ENCODE measurements at places on chromosomes 2 and 18.

DNA sequence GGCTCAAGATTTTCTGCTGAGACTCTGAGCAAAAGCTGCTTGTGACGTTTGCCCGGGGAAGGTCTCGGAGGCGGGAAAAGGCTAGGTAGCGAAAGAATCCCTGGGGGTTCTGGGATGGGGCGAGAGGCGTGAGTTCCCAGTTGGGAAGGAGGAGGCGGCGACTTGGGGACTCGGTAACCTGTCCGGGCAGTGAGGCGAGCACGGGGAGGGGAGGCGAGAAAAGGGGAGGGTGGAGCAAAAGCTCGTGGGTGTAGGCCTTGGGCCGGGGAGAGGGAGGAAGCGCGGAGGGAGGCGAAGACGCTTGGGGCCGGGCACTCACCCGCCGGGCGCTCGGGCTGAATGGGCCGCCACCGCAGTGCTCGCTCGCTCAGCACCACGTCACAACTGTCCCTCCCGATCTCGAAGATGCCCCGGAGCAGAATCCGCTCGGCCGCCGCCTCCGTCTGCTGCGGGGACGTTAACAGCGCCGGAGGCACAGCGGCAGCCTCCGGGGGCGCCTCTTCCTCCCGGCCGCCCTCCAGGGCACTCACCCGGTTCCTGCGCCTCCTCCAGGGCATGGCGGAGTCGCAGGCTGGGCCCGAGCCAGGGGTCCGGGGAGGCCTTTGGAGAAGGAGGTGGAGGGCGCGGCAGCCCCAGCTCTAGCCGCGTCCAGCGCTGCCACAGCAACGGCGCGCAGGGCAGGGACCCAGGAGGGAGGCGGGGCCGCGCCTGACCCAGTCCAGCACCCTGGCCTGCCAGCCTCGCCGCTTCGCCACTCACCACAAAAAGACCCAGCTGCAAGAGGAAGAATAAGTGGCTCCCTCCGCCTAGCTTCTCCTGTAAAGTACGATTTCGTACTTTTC lies at the start of gene CERKL:
Gene CERKL, minus strand, starts transcription at position 656 of the 842 bp plus-strand sequence. Its CDS starts 99 bp downstream, at position 557.
- no peak for DNase-seq

DNA sequence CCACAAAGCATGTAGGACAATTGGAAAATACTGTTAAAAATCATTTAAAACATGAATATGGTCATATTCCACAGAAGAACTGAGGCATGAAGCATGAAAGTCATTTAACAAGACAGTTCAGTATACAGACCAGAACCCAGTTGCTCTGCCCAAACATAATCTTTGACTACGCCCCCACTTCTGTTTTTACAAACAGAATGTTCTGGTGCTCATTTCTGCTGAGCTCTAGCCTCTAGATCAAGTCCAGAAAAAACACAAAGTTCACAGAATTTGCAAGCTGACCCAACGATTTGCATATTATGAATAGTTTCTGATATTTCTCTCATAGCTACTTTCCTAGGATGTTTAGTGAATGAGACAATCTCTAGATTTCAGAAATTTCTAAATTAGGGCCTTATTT lies 424.9 kb downstream of the PID1 start:
- no peak for DNase-seq

DNA sequence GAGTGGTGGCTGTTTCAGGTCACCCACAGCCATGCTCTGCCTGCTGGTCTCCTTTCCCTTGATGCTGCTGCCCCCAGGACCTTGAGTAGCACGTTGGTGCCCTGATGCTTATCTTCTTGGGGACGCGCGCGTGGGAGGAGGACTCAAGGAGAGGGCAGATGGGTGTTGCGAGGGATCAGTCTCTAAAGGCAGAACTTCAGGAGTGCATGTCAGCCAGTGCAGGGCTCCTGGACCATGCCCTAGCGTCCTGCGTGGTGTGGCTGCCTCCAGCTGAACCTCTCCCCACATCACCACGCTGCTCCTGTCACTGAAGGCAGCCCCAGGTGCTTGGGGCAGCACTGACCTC lies 62.5 kb upstream of the GLI2 start:
- DNase-seq = no peak

DNA sequence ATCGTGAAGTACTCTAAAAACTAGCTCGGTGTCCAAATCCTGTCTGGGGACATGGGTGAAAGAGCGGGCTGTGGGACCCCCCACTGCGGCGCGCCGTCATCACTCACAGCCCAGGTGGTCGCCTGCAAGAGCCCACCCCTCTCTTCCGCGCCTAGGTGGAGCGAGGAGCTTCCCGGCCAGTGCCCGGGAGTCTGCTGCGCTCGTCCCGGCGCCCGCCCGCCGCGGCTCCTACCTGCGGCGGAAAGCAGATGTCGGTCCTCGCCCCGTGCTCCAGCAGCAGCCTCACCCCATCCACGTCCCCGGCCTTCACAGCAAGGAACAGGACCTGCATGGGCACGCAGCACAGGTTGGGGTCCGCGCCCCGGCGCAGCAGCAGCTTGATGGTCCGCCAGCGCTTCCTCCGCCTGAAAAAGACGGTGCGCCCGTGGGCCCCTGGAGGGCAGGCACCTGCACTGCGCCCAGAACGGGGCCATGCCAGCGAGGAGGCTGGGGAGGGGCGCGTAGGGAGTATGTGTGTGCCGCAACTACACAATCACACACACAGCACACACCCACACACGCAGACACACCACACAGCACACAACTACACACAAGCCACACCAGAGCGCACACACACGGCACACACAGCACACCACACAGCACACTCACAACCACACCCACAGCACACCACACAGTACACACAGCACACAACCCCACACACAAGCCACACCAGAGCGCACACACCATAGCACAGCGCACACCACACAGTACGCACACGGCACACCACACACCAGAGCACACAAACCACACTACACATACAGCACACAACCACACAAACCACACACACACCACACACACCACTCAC lies 37.4 kb downstream of the ANKMY1 start:
- DNase-seq = no peak

- peak; percentile 27 for DNase-seq
Observed at GRCh38 chr2:10654069-10654468, 35.7 kb downstream of the NOL10 start.

DNA sequence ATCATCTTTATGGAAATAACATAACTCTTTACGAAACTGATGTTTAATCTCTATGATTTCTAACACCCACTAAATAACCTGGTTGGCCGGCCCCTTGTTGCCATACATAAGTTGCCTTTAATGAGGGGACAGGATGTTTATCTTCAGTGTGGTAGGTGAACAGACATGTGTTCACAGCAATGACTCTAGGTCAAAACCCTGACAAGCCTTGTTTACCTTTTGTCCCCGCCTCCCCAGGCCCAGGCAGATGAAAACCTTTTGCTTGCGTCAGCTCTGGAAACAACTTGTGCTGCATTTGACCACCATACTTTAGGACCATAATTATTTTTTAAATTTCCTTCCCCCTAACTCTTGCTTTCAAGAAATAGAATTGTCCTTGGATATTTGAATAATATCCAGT lies 2.9 kb upstream of the DSG4 start:
- DNase-seq = no peak

- no peak for DNase-seq
Observed at GRCh38 chr2:105380432-105381100, 18.3 kb downstream of the FHL2 start.

DNA sequence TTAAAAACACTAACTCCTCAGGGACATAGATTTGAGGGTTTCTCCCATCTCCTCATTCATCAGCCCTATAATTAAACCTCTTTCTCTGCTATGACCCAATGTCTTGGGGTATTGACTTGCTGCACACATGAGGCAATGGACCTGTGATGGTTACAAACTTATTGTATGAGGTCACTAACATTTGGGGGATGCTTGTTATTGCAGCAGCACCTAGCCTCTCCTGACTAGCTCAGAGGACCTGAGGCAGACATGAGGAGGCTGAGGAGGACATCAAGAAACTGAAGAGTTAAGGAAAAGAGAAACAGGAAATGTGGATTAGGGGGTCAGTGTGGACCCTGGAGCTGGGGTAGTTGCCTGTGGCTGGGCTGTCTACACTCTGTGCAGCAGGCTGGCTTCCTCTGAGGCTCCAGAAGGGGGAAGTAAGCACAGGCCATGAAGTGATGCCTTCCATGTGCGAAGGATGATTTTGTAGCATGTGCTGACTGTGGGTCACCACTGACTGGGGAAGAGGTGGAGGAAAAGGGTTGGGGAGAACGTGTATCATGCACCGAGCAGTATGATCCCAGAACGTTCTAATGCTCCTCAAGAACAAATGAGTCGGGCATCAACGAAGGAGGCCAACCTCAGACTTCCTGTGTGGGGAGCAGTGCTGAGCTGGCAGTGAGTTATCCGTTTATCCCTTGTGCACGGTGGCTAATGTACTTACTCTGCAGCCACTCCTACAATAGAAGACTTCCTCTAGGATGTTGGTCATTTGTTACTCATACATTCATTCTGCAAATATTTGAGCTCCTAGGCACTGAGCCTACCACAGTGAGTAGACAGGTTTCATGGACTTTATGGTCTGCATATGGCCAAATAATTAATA lies 42.1 kb upstream of the RFX8 start:
- DNase-seq = no peak

DNA sequence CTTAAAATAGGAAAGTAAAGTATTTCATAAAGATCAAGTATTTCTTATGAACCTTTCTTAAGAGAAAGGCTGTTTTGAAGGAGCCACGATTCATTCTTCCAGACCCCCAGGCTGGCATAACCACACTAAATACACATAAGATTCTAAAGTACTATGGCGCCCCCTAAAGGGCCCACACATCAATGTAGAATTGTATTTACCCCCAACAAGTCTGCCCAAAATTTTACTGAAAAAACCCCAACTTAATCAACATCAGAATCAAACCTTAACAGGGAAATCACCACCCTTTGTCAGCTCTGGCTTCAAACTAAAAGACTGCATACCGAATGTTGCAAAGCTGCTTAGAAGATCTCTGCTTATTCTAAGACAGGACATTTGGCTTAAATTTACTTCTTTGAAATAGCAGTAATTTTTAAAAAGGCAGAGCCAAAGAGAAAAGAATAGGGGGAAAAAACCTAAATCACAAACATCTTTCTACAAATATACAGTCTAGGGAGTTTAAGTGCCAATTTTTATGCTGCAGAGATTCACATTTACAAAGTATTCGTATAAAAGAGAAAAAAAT lies 20.4 kb upstream of the BCL2 start:
- DNase-seq = peak; percentile 14

DNA sequence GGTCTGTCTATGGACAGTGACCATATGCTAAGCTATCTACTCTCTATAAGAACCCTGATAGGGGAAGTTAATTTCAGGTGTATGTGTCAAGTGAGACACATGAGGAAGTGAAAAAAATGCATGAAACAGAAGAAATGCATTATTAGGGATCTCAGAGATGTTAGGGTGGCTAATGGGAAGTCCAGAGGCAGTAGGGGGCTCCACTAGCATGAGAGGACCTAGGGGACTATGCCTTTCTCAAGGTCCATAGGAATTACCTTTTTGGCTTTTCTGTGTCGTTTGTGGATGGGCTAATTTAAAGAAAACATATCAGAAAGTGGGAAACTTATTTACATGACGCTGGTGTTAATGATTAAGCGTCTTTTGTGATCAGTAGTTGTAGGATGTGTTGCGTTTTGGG lies 1653.2 kb downstream of the DPP10 start:
- no peak for DNase-seq

DNA sequence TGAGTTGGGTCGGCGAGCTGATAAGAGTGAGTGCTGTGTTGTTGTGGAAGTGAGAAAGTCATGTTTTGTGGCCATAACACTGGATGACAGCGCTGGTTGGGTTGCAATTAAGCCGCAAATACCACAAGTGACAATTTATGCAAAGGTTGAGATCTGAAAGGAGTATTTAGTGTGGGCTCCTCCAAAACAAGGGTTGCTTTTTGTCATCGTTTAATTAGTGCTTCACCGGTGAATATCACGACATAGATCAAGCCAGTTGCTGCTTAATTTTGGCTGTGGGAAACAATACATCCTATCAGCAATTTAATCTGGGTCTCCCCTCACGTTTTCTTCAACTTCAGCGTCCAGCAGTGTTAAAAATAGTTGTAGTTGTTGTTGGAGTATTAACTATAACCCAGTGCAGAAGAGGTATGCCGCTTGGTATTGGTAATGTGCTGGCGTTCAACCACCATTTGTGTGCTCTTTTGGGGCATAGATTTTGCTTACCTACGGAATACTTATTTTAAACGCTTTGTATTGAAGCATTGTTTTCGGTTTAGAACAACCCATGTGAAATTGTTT lies 662 bp downstream of the ACVR2A start:
- DNase-seq = no peak

- no peak for DNase-seq
Observed at GRCh38 chr2:128867936-128868636, 549.4 kb upstream of the HS6ST1 start.

- DNase-seq = no peak
Observed at GRCh38 chr2:126356631-126357030, 299.3 kb upstream of the GYPC start.

GRCh38 chr2:47525167-47525566 lies 122.2 kb downstream of the MSH2 start:
- DNase-seq = no peak

GRCh38 chr2:72956936-72957335 lies 39.6 kb downstream of the EMX1 start:
- no peak for DNase-seq

DNA sequence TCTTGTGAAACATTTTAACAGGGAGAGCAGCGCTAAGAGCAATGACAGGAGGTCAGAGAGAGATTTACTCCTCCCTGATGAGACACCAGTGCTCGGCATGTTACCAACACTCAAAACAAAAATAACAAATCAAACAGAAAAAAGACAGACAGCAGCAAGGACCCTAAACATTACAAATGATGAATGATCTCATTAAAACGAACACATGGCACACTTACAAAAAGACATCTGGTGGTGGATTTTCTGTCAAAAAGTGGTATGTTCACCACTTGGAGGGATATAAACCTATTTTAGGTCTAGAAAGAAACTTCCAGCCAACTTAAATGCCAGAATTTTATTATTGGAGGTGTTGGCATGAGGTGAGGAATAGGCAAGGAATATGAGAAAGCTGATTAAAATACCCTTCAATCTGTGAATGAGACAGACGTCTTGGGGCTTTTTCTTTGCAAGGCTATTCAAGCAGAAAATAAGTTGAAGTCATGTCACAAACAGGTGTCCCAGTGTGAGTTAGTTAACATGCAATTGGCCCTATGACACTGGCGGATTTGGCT lies 112.8 kb downstream of the PRELID3A start:
- no peak for DNase-seq

DNA sequence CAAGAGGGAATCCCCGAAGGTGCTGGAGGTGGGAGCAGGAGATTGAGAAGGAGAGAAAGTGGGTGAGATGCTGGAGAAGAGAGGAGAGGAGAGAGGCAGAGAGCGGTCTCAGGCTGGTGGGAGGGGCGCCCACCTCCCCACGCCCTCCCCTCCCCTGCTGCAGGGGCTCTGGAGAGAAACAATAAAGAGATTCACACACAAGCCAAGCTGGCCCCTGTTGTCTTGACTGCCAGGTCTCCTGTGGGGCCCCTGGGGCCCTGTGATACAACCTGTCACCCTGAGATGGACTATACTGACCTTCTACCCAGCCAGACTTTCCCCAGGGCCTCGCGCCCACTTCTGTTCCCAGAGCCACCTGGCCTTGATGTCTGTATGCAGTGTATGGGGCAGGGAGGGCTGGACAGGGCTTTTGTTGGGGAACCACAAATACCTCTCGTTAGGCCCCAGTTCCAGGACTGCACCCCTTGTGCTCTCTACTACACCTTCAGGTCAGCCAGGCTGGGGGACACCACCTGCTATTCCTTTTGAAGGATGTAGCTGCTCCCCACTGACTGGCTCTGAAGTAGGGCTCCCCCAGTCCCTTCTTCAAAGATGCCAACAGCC lies 8.0 kb upstream of the SPEG start:
- no peak for DNase-seq
